GM23248 (cell line): ENCODE measurements at places on chromosomes 5 and 9.

- peak overlapping the region; percentile 82 for H3K27ac ChIP-seq
- no peak overlapping the region for H3K4me3 ChIP-seq
- no peaks in the 10 kb centered on the region for H3K36me3 ChIP-seq
- no peak for DNase-seq
- H3K27me3 ChIP-seq, result no peaks in the 10 kb centered on the region
- peaks cover 46% of the 10 kb centered on the region for H3K4me1 ChIP-seq
Observed at GRCh38 chr9:108445431-108446071, 410.2 kb downstream of the ACTL7B start.

- H3K4me3 ChIP-seq, result no peak overlapping the region
- H3K36me3 ChIP-seq, result no peaks in the 10 kb centered on the region
- DNase-seq, result no peak
Observed at GRCh38 chr5:60604771-60605170, 95.2 kb downstream of the DEPDC1B start.

- no peaks in the 10 kb centered on the region for H3K27me3 ChIP-seq
- H3K4me3 ChIP-seq, result peak overlapping the region; percentile 10; the same call in 1 of the 2 replicates
- peak overlapping the region; percentile 92 for H3K27ac ChIP-seq
- peaks cover 27% of the 10 kb centered on the region for H3K4me1 ChIP-seq
- DNase-seq, result peak; percentile 59
Observed at GRCh38 chr9:16986556-16986955, 116.1 kb upstream of the BNC2 start.

GRCh38 chr9:121830441-121831140 is 179.2 kb downstream of the DAB2IP start:
- no peaks in the 10 kb centered on the region for H3K4me1 ChIP-seq
- H3K27ac ChIP-seq, result no peak overlapping the region

DNA sequence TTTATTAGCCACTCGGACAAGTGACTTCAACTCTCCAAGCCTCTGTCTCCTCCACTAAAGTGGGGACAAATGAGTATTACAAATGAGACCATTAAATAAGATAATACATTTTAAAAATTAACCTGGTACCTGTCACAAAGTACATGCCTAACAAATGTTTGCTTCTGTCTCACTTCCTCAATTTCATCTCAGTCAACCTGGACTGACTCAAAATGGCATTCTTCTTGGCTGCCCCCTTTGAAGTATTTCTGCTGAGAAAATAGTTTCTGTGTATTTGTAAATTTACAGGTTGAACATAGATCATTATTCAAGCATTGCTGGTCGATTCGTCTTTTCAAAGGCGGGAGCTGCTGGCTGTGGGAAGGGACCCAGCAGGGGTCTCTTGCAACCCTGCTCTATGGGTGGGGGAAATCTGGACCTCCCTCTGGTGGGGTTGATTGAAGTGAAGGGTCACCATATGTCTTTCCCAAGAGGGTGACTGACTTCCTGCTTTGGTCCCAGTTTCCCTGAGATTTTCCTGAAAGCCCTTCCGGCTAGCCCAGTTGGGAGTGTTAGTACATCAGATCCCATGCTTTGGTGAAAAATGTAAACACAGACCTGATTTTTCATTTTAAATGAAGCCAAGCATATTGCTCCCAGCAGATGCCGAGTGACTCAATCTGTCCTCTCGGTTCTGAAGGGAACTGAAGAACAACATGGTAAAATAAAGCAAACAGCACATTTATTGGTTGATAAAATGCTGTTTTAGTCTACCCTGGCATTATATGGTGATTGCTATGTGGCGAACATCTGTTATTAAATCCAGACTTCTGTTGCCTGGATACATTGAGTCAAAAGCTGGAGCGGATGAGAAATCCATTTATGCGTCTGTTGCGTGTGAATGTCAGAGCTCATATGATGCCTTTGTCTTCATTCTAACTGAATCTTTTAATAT is 73.0 kb downstream of the KCNIP1 start:
- no peaks in the 10 kb centered on the region for H3K4me1 ChIP-seq
- no peaks in the 10 kb centered on the region for H3K36me3 ChIP-seq
- H3K4me3 ChIP-seq, result no peak overlapping the region
- H3K27ac ChIP-seq, result no peak overlapping the region

DNA sequence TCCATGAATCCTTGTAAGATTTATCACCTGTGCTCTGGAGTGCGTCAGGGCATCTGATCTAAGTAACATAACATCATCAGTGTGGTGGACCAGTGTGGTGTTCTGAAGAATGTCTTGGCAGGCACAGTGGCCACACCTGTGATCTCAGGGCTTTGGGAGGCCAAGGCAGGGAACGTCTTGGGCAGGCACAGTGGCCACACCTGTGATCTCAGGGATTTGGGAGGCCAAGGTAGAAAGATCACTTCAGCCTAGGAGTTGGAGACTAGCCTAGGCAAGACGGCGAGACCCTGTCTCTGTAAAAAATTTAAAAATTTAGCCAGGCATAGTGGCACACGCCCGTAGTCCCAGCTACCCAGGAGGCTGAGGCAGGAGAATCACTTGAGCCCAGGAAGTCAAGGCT is 185.5 kb downstream of the CACNA1B start:
- H3K27ac ChIP-seq, result no peak overlapping the region
- no peaks in the 10 kb centered on the region for H3K36me3 ChIP-seq
- H3K27me3 ChIP-seq, result no peaks in the 10 kb centered on the region
- no peak overlapping the region for H3K4me3 ChIP-seq

- no peaks in the 10 kb centered on the region for H3K36me3 ChIP-seq
- H3K27ac ChIP-seq, result peak overlapping the region; percentile 91
- DNase-seq, result peak; percentile 83
- H3K4me1 ChIP-seq, result peaks cover 48% of the 10 kb centered on the region
Observed at GRCh38 chr9:5582835-5583195, 46.1 kb upstream of the RIC1 start.

GRCh38 chr9:110555551-110556331 is 23.8 kb downstream of the SVEP1 start:
- H3K4me3 ChIP-seq, result peak overlapping the region; percentile 31
- H3K4me1 ChIP-seq, result peaks cover 26% of the 10 kb centered on the region
- DNase-seq, result peak; percentile 89

DNA sequence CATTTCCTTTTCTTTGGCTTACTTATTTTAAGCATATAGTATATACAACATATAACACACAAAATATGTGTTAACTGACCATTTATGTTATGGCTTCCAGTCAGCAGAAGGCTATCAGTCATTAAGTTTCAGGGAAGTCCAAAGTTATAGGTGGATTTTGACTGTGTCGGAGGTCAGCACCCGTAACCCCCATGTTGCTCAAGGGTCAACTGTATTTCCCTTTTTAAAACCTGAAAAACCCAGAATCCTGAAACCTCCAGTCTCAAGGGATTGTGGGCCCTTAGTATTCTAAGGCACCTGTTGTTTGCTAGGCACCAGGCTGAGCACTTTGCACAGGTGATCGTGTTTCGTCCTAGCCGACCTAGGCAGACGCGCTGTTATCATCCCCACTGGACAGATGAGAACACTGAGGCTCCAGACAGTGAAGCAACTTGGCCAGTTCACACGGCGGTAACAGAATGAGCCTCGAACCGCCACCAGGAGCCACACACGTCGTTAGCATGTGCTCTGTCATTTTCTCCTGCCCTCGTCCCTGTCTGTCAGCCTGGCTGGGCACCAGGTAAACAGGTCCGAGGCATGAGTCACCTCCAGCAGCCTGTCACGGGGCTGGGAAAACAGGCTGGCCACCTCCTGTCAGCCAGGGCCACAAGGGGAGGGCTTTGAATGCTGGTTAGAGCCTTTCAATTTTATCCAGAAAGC is 39.9 kb downstream of the DUSP1 start:
- peaks cover 27% of the 10 kb centered on the region for H3K4me1 ChIP-seq
- no peak overlapping the region for H3K27ac ChIP-seq
- no peak overlapping the region for H3K4me3 ChIP-seq

GRCh38 chr5:158060212-158060611 is 201.3 kb upstream of the CLINT1 start:
- H3K36me3 ChIP-seq, result no peaks in the 10 kb centered on the region
- H3K4me3 ChIP-seq, result no peak overlapping the region
- DNase-seq, result no peak
- H3K27me3 ChIP-seq, result no peaks in the 10 kb centered on the region
- no peak overlapping the region for H3K27ac ChIP-seq

DNA sequence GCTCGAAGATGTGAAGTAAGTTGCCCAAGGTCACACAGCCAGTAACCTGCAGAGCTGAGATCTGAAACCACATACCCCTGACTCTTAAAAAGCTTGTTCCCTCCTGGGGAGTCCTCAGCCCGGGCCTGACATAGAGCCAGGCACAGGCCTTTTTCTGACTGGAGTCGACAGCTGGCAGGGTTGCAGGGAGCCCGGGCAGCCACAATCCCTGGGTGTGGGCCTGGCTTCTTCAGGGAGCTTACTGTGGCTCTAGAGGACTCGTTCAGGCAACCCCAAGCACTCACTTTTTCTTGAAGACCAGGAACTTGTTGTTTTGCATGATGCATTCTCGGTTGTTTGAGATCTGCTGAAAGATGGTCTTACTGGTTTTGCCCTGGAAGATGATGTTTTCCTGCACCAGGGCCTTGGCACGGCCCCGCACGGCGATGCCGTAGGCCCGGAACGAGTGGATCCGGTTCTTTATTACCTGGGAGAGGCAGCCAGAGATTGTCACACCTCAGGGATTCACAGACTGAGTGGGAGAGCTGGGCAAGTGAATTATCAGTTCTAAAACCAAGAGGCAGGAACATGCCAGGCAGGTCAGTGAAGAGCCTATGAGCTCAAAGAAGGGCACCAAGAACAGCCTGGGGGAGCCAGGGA is 30.0 kb downstream of the POLR1E start:
- no peak overlapping the region for H3K4me3 ChIP-seq
- DNase-seq, result no peak
- H3K4me1 ChIP-seq, result no peaks in the 10 kb centered on the region

DNA sequence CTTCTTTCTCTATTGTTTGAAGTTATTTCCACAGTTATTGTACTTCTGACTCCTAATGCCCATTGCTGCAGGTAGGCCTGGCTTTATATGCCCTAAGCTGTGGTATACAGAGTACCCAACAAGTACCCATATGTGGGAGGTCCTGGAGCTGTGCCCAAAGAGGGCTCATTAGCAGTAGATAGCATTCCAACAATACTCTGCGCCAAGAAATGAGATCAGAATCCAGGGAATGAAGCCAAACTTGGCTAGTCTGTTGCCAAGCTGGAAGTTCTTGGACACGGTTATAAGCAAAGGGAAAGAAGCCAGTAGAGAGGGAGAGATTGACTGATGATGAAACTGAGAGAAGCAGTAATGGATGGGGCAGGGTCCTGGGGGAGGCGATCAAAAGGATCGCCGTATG is 29.7 kb upstream of the FAM169A start:
- no peaks in the 10 kb centered on the region for H3K36me3 ChIP-seq
- H3K4me3 ChIP-seq, result no peak overlapping the region
- DNase-seq, result peak; percentile 58
- 0 out of 2 replicates have a peak, but pooled peaks cover 3% of the 10 kb centered on the region for H3K27me3 ChIP-seq

DNA sequence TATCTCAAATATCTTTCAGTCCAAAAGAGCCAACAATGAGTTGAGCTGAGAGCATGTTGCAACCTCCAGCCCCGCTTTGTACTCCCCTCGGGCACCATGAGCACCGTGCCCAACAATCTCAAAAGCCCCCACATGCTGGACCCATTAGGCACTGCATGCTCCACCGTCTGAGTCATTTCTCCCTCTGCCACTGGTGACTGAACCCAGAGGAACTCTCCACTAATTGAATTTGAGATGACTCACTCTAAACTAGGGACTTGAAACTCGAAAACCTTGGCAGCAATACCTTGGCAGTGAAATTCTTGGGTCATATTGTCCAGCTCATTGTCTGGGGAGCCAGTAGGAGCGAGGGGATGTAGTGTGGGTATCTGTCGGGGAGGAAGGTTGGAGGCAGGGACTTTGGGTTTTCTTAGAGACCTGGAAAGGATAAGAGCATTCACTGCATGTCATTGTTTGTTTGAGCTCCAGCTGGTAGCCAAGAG is 49.9 kb upstream of the SLIT3 start:
- DNase-seq, result peak; percentile 100
- H3K36me3 ChIP-seq, result no peaks in the 10 kb centered on the region
- peaks cover 65% of the 10 kb centered on the region for H3K4me1 ChIP-seq

- H3K27ac ChIP-seq, result no peak overlapping the region
- peak; percentile 80 for DNase-seq
- no peaks in the 10 kb centered on the region for H3K36me3 ChIP-seq
- no peak overlapping the region for H3K4me3 ChIP-seq
- no peaks in the 10 kb centered on the region for H3K27me3 ChIP-seq
- H3K4me1 ChIP-seq, result peaks cover 25% of the 10 kb centered on the region
Observed at GRCh38 chr5:124596595-124597421, 149.6 kb downstream of the ZNF608 start.

DNA sequence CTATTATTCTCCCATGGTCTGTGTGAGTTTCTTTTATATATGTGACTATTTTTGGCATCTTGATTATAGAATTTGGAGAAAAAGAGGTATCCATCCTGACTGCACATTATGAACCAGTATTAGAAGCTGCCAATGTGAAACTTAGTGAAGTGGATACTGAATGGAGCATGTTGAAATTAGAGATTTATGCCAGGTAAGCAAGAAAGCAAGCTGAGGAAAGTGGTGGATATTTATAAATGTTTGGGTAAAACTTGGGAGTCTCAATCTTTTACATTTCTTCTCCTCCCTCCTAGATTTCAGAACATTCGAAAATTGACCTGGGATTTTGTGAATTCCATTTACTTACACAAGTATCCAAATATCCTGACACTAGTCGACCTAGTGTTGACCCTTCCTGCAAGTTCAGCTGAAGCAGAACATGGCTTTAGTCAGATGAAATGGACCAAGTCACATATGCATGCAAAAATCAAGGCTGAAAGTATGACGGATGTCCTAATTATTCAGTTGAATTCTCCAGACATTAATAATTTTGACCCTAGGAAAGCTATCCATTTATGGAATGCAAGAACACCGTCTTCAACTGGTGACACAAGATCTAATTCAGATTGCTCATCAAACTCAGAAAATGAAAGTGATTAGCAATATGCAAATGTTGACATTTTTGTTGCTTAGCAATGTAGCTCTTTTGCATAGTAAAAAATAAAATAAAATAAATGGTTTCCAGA is 66.8 kb upstream of the IL7R start:
- H3K36me3 ChIP-seq, result no peaks in the 10 kb centered on the region
- no peaks in the 10 kb centered on the region for H3K27me3 ChIP-seq
- peak overlapping the region; percentile 50 for H3K27ac ChIP-seq
- H3K4me1 ChIP-seq, result peaks cover 24% of the 10 kb centered on the region

DNA sequence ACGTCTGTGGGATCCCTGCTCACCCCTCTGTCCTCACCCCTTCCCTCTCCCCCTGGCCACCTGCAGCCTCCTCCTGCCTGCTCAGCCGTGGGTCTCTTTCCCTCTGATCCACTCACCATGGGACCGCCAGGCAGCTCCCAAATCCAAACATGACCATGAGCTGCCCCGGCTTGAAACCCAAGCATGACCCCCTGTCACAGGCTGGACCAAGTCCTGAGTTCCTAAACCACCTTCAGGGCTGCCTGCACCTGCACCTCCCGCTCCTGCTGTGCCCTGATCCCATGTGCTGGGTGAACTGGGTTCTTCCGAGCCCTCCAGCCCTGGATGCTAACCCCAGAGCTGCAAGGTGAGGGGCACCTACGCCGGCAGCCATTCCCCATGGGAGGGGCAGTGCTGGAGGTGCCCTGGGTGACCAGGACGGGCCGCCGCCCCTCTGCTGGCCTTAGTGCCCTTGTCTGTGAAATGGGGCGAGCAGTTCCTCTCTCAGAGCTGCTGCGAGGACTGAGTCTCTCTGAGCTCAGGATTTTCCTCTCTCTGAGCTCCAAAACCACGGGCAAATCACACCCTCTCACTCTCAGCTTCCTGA is 149.6 kb downstream of the GAPVD1 start:
- DNase-seq, result no peak
- H3K27ac ChIP-seq, result no peak overlapping the region
- H3K4me3 ChIP-seq, result no peak overlapping the region
- no peaks in the 10 kb centered on the region for H3K36me3 ChIP-seq
- H3K4me1 ChIP-seq, result no peaks in the 10 kb centered on the region

GRCh38 chr5:173594061-173594460 is 22.4 kb downstream of the BOD1 start:
- H3K27ac ChIP-seq, result 0 out of 2 replicates have a peak overlapping the region, but pooled peaks have one; percentile 12
- no peaks in the 10 kb centered on the region for H3K27me3 ChIP-seq
- DNase-seq, result peak; percentile 55
- no peak overlapping the region for H3K4me3 ChIP-seq
- no peaks in the 10 kb centered on the region for H3K36me3 ChIP-seq
